ENCODE measurements at places on chromosomes 12 and 14.

GRCh38 chr12:52667509-52667908 is 12.7 kb downstream of the KRT1 start:
- DNase-seq: no peak

DNA sequence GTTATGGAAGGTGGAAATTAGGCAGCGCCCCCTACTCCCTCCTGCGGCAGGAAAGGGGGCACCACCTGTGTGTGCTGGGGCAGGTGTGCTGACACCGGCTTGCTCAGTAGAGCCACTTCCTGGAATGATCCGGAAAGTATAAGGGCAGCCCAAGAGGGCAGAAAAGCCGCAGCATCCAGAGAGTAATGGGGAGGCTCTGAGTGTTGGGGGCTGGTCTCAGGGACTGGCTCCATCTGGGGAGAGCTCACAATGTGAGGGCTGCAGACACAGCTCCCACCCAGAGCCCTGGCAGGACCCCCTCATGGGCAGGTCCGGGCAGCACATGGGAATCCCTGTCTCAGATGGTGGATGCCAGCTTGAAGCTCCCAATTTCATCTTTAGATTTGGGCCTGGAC is 187.6 kb upstream of the C14orf180 start:
- no peak for DNase-seq

GRCh38 chr12:110235383-110235782 is 45.7 kb upstream of the ATP2A2 start:
- DNase-seq: no peak

- no peak for DNase-seq
These were observed 53.9 kb upstream of the NUDT4 start for GRCh38 chr12:93323625-93324329.

- no peak for DNase-seq
These were observed 1.9 kb downstream of the ETV6 start for GRCh38 chr12:11651381-11651780.

- no peak for DNase-seq
These were observed 242.5 kb upstream of the CAND1 start for GRCh38 chr12:67026487-67027246.

DNA sequence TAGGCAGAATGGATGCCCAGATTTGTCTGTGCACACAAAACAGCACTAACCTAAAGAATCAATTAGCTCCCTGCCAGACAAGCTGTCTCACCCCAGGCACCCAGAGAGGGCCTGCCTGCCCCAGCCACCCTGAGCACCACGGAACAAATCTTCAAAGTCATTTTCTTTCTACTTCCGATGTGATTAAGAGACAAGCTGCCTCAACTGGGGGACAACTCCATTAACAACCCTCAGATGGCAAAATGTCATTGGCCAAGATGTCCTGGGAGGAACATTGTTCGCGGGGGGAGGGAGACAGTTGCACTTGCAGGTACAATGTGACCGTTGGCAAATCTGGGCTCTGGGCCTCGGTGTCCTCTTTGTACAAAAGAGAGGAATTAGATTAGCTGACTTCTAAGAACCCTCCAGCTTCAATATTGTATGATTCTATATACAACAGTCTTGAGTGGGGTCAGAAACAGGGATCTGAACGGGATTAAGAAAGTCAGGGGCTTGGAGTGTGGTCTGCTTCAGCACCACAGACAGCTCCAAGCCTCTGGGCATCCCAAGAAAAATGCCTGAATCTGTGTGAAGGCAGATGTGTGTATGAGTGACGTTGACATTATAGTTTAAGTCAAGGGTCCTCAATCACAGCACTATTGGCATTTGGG is 42.8 kb upstream of the CMKLR1 start:
- no peak for DNase-seq

GRCh38 chr12:87676731-87677130 is 352.5 kb downstream of the C12orf50 start:
- DNase-seq: no peak

DNA sequence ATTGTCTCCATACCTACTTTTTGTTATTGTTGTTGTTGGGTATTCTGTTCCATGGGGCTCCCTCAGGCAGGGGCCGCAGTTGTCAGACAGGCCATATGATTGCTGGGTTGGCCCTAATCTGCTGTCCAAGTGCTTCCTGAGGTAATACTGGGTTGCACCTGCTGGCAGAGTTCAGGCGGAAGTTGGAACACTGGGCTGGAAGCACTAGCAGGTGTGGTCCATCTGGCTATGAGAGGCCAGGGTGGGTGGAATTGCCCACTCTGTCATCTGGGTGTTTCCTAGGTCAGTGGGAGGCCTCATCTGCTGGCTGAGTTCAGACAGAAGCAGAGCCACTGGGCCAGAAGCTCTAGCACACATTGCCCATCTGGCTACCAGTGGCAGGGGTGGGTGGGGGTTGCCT is 81.3 kb upstream of the NID2 start:
- no peak for DNase-seq

DNA sequence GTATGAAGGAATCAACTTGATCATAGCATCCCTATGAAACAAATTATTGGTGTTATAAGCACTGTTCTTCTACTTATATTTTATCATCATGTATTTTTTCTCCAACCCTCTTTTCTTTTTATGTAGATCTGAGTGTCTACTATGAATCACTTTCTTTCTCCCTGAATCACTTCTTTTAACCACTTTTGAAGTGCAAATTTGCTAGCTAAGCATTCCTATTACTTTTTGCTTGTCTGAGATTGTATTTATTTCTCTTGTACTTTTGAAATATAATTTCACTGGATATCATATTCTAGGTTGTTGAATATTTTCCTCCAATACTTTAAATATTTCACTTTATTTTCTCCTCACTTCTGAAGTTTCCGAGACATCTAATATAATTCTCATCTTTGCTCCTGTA is 1282.3 kb upstream of the FLRT2 start:
- no peak for DNase-seq

- peak; percentile 55 for DNase-seq
These were observed 507 bp downstream of the SPTSSA start for GRCh38 chr14:34461334-34462131.

DNA sequence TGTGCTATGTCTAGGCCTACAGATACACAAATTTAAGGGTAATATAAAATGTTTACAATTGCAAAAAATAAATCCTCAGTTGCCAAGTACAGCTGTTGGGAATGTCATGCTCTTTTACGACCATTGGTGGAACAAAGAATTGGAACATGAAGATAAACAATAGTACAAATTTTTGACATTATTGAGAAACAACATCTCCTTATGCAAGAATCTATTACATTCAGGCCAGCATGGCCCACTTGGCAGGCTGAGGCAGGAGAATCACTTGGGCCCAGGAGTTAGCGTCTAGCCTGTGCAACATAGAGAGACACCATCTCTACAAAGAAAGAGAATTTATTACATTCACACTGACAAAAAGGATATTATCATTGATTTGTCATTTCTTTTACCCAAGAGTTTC is 135.9 kb upstream of the NTF3 start:
- DNase-seq: no peak

DNA sequence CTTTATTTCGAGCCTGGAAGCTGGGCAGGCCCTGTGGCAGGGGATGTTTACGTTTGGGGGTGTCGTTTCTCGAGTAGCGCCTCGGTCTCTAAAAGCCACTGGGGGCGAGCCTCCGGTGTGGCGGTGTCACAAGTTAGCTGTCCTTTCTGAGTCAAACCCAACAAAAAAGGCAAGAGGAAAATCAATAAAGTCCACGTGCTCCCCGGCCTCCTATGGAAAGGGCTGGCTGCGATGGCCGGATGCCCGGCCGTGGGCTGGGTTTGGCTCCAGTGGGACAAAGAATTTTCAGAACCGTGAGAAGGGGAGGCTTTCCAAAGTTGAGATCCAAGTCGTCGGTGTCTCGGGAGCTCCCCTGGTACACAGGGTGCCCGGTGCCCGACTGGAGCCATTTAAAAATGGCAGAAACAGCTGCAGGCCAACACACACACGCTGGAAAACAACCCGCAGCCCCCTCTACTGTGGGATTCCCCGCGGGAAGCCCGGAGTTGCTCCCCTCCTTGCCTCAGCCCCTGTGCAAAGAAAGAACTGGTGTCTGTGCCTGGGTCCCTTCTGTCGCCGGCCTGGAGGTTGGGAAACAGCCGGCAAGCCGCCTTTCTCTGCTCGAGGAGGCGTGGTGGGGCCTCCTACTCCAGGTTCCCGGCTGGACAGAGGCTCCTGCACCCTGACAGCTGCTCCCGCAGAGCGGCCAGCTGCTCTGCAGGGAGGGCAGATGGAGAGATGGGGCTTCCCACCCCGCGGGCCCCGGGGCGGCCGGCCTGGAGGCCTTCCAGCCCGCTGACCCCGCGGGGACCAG is 1.9 kb downstream of the BCL7A start:
- peak; percentile 90 for DNase-seq

- DNase-seq: no peak
These were observed 379.3 kb upstream of the DCN start for GRCh38 chr12:91561958-91562325.

GRCh38 chr12:24499151-24500146 is 449.5 kb downstream of the BCAT1 start:
- peak; percentile 37 for DNase-seq

Measured in AG08396 (cell line).